Pulmonary artery endothelial cell (primary cell): ENCODE measurements at places on chromosomes 4 and X. TPM values are rescaled to one million over a fixed set of nuclear protein-coding genes. Genes with fewer than 3 reads are reported as not detected.

The MAP7D3 gene
- total RNA-seq, result 12.3 and 17.9 TPM in 2 replicates

The SULT1B1 gene
- total RNA-seq, result 49.4 and 55.5 TPM in 2 replicates

The SMARCA1 gene
- 31.5 and 31.9 TPM in 2 replicates for total RNA-seq

The NR3C2 gene
- 6.8 and 7.6 TPM in 2 replicates for total RNA-seq

The HOPX gene
- total RNA-seq, result 0.21 and 28.1 TPM in 2 replicates
